Mesendoderm (in vitro differentiated cells): ENCODE measurements at places on chromosomes 11 and 22.

GRCh38 chr11:45253640-45254039 lies 32.5 kb downstream of the SYT13 start:
- no peak overlapping the region for H3K4me3 ChIP-seq
- no peaks in the 10 kb centered on the region for H3K27me3 ChIP-seq
- H3K27ac ChIP-seq, result no peak overlapping the region

DNA sequence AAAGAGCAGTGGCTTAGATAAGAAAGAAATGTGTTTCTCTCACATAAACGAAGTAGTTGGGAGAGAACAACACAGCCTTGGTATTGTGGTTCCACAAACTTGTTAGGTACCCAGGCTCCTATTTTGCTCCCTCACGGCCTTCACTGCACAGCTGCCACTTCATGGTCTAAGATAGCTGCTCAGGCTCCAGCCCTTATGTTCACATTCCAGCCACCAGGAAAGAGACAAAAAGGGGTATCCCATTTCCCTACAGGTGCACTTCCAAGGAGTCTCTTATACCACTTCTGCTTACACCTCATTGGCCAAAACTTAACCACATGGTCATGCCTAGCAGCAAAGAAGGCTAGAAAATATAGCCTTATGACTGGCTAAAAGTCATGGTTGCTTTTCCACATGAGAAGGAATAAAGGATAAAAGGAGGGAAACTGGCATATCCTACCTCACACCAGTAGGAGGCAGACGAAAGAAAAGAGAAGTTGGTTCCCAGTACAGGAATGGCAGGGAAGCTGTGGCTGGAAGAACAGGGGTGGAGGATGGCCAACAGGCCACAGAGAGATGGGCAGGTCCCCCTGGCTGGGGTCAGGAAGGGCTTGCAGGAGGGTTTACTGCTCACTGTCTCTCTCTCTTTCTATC lies 5.4 kb upstream of the HDHD5 start:
- no peak overlapping the region for H3K4me3 ChIP-seq
- peak; percentile 70 for DNase-seq

- no peaks in the 10 kb centered on the region for H3K4me1 ChIP-seq
- H3K4me3 ChIP-seq, result no peak overlapping the region
- H3K36me3 ChIP-seq, result no peaks in the 10 kb centered on the region
- H3K27me3 ChIP-seq, result no peaks in the 10 kb centered on the region
Measured at GRCh38 chr11:19917069-19917468, 204.4 kb downstream of the NAV2 start.

GRCh38 chr11:12472401-12473005 lies 95.1 kb downstream of the PARVA start:
- H3K27me3 ChIP-seq, result no peaks in the 10 kb centered on the region
- H3K4me3 ChIP-seq, result no peak overlapping the region
- no peaks in the 10 kb centered on the region for H3K36me3 ChIP-seq
- DNase-seq, result no peak

DNA sequence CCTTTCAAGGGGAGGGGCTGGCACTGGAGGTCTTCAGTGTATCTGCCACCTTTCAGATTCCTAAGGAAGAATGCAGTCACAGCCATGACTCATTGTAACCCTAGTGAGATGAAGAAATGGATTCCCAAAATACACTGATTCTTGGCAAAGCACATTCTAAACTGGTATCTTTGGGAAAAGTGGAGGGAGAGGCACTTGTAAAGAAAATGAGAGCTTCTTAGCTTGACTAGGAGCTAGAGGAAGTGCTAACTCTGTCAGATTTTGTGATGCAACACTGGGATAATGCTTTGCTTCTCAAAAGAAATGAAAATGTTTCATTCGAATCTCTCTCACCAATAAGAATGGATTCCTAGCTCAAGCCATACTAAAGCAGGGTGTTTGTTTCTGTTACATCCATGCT lies 14.3 kb downstream of the NRIP3 start:
- H3K27me3 ChIP-seq, result no peaks in the 10 kb centered on the region
- H3K4me1 ChIP-seq, result no peaks in the 10 kb centered on the region
- H3K4me3 ChIP-seq, result no peak overlapping the region
- no peak overlapping the region for H3K27ac ChIP-seq

DNA sequence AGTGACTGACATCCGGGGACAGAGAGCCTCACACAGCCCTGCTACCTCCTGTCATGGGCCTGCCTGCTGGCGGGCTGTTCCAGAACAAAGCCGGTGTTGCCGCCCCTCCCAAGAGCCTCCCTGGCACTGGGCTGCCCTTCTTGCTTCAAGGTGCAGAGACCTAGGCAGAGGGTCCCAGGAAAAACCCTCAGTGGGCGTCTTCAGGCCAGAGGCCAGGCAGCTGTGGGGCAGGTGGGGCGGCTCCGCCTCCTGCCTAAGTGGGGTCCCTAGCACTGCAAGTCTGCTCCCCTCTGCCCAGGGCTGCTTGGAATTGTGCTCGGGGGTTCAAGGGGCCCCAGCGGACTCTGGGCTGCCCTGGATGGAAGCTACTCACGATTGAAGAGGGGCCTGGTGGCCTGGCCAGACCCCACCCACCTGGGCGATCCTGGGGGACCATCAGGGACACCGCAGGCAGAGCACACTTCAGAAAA lies 20.4 kb upstream of the GNB1L start:
- H3K4me3 ChIP-seq, result no peak overlapping the region
- DNase-seq, result no peak
- H3K27me3 ChIP-seq, result no peaks in the 10 kb centered on the region
- no peak overlapping the region for H3K27ac ChIP-seq
- peaks cover 1% of the 10 kb centered on the region for H3K4me1 ChIP-seq
- no peaks in the 10 kb centered on the region for H3K36me3 ChIP-seq
